ENCODE measurements at places on chromosomes 4 and X.

DNA sequence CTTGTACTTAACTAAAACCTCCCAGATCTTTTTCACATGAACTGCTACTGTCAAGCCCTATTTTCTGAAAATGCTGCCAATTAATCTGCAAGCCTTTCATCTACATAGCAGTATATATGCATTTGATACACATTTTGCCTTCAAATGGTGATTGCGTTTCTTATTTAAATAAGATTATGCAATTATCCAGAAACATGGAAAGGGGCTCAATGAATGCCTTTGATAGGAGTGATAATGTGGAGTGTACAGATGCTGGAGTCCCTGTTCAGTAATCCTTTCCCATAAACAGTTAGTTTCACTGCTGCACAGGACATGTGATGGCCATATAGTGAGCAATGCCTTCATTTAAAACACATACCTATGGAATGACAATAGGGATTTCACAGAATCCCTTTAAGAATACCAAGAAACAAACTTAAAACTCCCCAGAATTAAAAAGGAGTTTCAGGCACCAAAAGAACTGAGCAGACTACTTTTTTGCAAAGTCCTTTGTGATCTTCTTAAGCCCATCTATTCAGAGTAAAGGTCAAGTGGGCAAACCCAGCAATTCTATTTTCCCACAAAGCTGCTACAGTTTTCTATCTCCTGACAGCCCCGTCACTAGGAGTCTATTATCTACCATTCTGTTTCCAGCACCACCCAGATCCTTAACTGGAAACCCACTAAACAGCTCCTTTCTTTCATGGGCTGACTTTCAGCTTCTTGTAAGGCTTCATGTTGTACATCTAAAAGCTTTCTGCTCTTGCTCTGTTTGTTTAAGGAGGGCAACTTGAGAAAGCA is 120.3 kb downstream of the UNC5C start:
- DNase-seq: no peak

- no peak for DNase-seq
Measured at GRCh38 chr4:168139336-168139735, 47.0 kb downstream of the ANXA10 start.

DNA sequence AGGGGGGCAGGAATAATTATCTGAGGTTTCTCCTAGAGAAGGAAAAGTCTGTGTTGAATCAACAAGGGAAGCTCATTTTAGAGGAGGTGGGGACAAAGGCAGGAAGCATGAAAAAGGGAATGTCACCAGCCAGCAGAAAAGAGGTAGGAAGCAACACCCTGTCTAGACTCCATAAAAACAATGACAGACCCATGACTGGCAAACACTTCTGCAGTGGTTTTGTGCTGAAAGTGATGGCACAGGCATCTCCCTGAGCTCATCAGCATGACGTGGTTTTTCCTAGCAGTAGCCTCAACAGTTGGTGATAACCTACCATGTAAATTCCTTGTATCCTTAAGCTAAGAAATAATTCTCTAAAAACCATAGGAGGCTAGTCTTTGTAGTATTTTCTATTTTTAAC is 110.7 kb upstream of the GALNT7 start:
- no peak for DNase-seq

GRCh38 chr4:93684571-93684970 is 144.0 kb upstream of the ATOH1 start:
- DNase-seq: no peak

- DNase-seq: no peak
Measured at GRCh38 chrX:56728321-56728720, 722 bp upstream of the NBDY start.

DNA sequence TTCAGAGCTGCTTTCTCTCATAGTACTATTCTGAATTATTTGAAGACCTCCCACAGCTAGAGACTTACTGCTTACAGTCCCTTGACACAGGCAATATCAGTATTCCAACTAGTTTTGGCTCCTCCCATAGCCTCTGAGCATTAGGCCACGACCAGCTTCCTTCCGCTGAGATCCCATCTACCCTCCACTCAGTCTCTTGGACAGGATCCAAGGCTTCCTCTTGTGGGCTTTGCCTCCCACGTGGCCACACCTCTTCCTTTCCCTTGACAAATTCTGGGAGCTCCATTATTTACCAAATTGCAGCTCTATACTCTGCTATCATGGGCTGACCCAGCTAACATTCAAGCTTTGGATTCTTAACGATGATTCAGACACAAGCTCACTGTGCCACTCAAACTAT is 470.4 kb upstream of the GALNT7 start:
- DNase-seq: no peak

GRCh38 chrX:43728002-43728401 is 71.9 kb downstream of the MAOA start:
- no peak for DNase-seq

GRCh38 chr4:67658302-67658701 is 42.7 kb downstream of the UBA6 start:
- no peak for DNase-seq

GRCh38 chr4:68132342-68132741 is 2.7 kb upstream of the TMPRSS11F start:
- DNase-seq: no peak

GRCh38 chr4:1080961-1081688 is 32.2 kb downstream of the RNF212 start:
- no peak for DNase-seq

DNA sequence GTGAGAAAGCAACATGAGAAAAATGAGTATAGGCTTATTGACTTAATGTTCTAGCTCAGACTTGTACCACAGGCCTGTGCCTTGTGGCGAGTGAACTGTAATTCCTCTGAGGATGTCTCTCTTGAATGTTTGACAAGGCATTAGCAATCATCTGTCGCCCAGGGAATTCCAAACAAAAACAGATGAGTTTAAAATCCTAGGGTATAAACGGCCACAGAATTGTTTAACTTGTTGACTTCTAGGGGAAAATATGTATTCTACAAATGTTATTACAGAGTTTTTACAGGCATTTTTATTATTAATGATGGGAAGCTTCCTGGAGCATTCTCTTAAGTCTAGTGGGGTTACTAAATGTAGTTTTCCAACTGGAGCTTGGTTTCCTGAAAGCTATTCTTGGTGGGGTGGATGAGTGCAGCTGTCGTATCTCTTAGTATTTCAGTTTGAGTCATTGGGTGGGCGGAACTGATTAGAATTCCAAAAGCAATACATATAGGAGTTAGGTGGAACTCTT is 40.6 kb downstream of the ARHGAP10 start:
- DNase-seq: no peak

GRCh38 chrX:97517763-97518162 is 634.1 kb downstream of the RPA4 start:
- DNase-seq: no peak

DNA sequence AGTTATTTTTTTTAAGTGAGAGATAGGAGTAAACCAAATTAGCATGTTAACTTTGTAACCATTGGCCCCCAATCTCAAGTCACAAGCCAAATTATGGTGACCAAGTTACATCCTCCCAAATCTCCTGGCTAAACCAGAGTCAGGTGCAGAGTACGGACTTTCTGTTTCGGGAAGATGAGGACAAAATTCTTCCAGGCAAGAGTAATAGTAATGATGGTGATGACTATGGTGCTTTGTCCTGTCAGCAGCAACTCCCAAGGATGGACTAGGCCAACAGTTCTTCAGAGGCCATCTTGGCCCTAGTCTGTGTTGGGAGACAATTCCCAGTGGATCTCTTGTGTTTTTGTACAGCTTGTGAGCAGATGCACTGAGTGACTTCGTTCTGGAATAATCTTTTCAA is 148.8 kb downstream of the GPC3 start:
- no peak for DNase-seq

DNA sequence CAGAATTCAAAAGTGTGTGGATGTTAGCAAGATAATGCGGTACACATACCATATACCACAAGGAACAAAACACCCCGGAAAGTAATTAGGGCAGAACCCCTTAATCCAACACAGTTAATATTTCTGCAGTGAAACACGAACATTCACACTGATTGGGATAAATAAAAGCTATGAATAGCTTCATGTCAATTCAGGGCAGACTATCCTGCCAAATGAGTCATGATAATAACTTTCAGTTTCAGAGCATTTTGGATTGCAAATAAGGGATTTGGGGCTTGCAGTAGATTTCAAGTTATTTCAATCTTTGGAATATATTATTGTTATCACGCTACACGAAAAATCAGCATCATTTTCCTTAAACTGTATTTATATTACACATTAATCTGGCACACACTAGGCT is 24.3 kb downstream of the IRF2 start:
- no peak for DNase-seq

DNA sequence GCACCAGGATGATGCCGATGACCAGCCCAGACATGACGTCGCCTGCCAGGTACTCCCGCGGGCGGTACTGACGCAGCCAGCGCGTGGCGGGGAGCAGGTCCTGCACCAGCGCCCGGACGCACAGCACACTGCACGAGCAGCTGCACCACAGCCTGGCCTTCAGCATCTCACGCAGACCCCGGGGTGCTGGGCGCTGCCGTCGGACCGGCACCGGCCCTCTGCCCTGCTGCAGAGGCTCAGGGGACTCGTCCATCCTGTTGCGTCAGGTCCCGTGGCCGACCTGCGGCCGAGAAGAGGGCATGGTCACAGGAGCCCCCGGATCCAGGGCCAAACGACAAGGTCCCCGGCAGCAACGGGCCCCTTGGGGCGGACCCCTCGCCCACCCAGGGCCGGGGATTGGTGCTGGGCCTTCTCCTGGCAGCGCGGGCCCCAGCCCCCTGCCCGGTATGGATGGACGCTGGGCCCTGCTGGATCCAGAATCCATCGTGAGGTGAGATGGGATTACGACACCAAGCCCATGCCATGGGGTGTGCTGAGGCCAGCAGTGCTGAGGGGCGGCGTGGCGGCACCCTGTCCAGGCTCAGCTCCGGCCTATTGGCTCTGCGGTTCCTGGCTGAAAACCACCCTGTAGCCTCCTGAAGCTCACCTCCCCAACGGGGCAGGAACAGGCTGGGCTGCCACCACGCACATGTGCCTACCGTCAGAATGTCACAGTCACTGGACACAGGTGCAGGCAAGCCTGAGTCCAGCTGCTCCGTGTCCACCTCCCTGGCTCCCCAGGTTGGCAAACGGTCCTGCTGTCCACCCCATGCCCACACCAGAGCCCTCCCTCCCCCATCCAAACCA is 1.5 kb downstream of the SLC26A1 start:
- DNase-seq: no peak

DNA sequence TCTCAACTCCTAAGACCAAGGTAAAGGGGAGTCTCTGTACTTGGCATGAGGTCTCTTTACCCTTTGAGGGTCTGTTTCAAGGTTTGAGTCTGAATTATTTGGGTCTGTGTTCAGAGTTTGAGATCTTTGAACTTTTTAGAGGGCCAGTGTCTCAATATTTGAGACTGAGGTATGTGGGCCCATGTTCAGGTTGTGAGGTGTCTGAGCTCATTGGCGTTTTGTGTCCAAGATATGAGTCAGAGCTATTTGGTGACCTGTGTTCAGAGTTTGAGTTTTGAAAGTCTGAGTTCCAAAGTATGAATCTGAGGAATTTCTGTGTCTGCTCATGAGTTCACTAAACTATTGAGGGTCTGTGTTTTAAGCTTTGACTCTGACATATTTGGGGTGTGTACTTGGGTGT is 36.7 kb upstream of the PAGE4 start:
- DNase-seq: no peak

DNA sequence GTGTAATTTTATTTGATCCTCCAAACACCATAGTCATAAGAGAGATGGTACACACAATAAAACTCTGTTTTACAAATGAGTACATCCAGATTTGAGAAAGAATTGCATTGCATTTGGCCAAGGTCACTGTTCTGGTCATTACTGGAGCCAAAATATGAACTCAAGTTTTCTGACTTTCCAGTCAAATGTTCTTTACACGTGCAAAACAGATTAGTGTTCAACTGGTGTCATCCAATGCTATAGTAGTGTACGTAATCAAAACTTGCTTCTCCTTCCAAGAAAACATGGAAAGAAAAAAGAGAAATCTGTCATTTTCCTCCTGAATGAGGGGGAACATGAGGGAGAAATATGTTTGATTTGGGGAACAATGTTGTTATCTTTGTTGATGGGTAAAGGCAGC is 291.9 kb downstream of the NAF1 start:
- DNase-seq: no peak

- no peak for DNase-seq
Measured at GRCh38 chr4:182230256-182230655, 12.9 kb upstream of the TENM3 start.

DNA sequence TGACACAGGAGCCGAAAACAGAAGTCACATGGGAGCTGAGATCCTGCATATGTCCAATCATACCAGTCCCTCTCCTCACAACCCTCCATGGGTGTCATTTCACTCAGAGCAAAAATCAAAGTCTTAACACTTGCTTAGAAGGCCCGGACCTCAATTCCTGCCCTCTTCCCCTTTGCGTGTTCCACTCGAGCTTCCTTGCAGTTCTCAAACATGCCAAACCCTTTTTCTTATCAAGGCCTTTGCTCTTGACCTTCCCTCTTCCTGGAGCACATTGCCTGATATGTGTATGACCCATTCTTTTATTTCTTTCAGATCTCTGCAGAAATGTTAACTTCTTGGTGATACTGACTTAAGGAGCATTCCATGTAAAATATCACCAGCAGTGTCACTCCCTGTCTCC is 87.0 kb upstream of the USP38 start:
- DNase-seq: no peak

- no peak for DNase-seq
Measured at GRCh38 chr4:98602270-98602669, 56.1 kb downstream of the TSPAN5 start.

DNA sequence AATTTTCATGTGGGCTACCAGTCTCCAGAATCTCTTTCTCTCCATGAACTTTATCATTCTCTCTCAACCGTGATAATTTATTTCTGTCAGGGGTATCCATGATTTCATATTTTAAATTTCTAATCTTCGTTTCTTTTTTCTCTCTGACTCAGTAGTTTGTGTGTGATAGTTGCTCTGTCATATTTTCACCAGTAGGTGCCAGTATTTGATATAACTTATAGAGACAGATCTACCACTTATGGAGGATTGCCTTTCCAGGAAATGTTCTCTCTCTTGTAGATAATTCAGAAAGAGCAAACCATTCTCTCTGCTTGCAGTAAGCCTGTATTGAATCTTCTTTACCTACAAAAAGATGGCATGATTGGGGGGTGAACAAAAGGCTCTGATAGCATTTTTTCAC is 79.3 kb upstream of the DYNLT3 start:
- DNase-seq: no peak

DNA sequence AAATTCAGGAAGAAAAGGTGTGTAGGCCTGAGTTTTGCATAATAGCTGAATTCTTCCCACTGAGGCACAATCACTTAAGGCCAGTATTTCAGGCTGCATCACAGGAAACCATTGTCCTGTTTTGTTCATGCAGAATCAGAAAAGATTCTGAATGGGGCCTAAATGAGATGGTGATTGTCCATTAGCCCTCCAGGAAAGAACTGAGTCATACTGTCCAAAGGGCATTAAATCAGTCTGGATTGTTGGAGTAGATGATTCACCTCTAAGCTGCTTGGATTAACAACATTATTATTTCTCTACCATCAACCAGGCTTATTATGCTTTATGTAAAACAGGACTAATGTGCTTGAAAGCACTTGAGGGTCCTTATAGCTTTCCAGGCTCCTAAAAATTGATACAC is 36.2 kb downstream of the CT47B1 start:
- no peak for DNase-seq

- no peak for DNase-seq
Measured at GRCh38 chr4:163495900-163496299, 1.4 kb downstream of the TMA16 start.

All from occipital lobe (tissue), 3 donors.